ENCODE measurements at places on chromosomes 3 and 15. TPM values are rescaled to one million over a fixed set of nuclear protein-coding genes. Genes with fewer than 3 reads are reported as not detected.

GRCh38 chr3:3666664-3667063 is 132.6 kb upstream of the LRRN1 start:
- DNase-seq, result no peak

The TMEM115 gene
- polyA plus RNA-seq, result 37.8 TPM

GRCh38 chr3:118817748-118818165 is 216.9 kb downstream of the IGSF11 start:
- peak; percentile 28 for DNase-seq

DNA sequence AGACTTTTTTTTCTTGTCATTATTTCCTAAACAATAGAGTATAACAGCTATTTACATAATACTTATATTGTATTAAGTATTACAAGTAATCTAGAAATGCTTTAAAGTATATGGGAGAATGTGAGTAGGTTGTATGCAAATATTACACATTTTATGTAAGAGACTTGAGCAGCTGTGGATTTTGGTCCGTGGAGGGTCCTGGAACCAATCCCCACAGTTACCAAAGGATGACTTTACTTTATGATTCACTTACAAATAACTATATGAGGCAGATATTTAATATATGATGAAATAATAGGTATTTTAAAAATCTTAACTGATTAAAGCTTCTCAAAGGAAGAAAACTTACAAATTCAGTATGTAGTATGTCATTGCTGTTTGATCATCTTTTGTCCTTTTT is 56.3 kb downstream of the PPP2R3A start:
- no peak for DNase-seq

DNA sequence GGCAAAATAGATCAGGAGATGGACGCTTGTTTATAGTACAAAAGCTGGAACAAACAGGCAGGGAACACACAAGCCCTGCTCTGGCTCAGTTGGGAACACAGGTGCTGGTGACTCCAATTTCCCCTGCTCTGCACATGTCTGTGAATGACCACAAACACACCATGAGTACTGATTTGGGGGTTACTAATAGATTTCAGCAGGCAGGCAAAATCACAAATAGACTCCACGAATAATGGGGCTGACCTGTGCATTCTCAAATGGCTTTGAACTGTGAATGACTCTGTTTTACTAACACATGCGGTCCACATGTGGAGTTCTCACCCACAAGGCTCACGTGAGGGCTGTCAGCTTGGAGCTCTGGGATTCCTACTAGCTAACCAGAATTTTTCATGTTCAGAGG is 3.9 kb downstream of the RTP3 start:
- no peak for DNase-seq

The ADPRH gene
- polyA plus RNA-seq, result 7.4 TPM

GRCh38 chr3:2853651-2854050 is 256.5 kb downstream of the IL5RA start:
- no peak for DNase-seq

The SNX33 gene
- polyA plus RNA-seq, result 20.9 TPM

Data from right renal pelvis (tissue), 4 donors.